ENCODE measurements at places on chromosomes 12 and 14.

DNA sequence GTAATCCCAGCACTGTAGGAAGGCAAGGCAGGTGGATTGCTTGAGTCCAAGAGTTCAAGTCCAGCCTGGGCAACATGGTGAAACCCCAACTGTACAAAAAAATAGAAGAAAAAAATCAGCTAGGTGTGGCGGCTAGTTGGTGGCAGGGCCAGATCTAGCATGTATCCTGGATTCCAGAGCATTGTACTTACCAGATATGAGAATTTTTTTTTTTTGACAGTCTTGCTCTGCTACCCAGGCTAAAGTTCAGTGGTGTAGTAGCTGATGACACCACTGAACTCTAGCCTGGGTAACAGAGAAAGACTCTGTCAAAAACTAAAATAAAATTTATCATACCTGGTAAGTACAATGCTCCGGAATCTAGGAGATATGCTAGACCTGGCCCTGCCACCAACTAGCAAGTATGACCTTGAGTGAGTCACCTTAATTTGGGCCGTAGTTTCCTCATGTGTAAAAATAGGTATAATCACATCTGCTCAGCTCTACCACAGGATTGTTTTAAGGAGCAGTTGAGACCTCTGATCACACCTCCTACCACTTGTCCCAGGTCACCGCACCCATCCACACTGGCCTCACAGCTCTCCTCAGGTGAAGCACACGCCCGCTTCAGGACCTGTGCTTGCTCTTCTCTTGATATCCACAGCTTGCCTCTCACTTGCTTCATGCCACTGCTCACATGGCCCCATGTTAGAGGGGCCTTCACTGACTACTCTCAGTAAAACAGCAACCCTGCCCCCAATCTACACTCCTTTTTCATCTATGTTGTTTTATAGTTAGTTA is 140.2 kb downstream of the STXBP6 start:
- DNase-seq, result peak; percentile 26

- no peak for DNase-seq
Observed at GRCh38 chr12:59194794-59195193, 274.5 kb upstream of the LRIG3 start.

DNA sequence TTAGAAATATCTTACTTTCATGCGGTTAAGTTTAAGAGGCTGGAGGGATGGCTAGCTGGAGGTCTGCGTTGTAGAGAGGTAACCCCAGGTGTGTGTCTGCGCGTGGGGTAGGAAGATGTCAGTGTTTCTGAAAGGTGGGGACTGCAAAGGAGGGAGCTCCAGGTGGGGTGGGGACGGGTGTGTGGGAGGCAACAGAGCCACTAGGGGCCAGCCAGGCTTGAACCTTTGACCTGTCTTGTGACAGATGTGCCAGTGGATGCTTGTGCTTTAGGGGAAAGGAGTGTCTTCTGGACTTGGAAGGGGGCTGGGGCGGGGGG is 841 bp downstream of the GLI1 start:
- DNase-seq, result no peak

- DNase-seq, result no peak
Observed at GRCh38 chr12:1929985-1930802, 11.7 kb upstream of the CACNA2D4 start.

GRCh38 chr12:124675881-124676713 is 108.7 kb upstream of the NCOR2 start:
- peak; percentile 65 for DNase-seq

DNA sequence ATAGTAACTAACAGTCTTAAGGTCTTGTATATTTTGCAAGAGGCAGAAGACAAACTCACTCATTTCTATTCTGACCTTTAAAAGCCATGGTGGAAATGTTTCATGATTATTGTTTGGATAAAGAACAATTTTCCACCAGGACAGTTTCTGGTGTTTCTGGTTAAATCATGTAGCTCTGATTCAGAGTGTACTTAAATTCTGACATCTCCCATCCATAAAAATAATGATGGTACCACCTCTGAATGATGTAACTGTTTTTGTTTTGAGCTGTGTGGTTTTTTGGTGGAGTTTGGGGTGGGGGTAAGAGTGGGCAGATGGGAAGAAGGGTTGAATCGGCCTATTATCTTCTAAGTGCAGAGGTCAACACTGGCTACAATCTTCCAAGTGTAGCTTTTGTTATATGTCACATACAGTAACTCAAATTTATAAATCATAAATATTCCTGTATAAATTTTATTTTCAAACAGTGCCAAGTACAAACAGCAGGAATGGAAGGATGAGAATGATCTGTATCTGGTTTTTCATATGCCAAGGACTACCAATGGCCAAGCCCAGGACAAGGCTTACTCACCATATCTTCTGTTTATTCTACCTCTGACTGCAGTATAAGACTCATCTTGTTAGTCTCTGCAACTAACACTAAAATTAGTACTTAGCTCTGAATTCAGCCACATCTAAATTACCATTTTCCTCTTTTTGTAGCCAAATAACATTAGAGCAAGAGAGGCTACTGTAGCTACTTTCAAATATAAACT is 108.7 kb downstream of the BCAT1 start:
- no peak for DNase-seq

DNA sequence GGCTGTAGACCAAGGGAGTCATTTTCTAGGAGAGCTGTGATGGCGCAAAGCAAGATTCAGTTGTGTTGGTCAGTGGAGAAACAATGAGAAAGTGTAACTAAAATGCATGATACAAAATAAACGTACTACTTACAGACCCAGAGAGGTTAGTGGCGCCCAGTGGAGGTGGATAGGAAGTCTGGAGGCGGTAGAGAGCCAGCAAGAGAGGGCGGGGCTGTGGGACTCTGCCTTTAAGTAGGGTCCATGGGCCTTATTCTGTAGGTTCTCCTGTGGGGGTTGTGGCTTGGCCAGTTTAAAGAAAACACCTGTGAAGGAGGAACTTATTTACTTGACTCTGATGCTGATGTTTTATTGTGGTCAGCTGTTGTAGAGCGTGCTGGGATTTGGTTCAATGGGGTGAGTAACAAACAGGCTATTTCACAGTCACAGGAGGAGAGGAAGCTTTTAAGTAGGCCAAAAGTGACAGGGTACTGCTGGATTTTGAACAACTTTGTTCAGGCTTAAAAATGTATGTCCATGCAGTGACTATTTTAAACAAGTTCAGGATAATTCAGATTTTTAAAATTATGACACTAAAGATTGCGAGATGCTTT is 1097.7 kb downstream of the TMTC2 start:
- DNase-seq, result no peak

GRCh38 chr14:54901380-54902142 is 1.1 kb downstream of the GCH1 start:
- no peak for DNase-seq

DNA sequence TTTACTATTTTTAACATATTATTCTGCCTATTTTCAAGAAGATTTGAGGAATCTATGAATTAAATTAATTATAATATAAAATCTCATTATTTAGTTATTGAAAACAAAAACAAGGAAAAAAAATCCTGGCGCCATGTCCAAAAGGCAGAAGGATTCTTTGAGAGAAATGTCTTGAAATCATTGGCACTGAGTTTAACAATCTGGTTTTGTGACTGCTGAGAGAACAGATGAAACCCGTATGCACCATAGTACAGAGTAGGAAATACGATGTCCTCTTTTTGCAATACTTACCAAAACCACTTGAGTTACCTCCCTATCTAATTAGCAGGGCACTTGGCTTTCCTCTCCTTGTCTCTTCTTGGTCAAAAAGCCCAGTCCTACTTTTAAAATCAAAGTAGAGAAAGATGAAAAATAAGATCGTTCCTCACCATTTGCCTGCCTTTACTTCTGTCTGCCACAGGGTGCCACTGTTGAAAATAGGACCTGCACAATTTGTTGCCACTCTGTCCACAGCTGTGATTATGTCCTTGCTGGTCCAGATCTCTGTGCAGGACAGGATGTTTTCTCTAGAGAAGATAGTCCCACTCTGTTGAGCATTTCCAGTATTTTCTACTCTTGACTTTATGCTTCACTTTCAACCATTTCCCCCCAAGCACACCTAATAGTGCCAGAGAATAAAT is 179.7 kb downstream of the PDZRN4 start:
- peak; percentile 2 for DNase-seq

DNA sequence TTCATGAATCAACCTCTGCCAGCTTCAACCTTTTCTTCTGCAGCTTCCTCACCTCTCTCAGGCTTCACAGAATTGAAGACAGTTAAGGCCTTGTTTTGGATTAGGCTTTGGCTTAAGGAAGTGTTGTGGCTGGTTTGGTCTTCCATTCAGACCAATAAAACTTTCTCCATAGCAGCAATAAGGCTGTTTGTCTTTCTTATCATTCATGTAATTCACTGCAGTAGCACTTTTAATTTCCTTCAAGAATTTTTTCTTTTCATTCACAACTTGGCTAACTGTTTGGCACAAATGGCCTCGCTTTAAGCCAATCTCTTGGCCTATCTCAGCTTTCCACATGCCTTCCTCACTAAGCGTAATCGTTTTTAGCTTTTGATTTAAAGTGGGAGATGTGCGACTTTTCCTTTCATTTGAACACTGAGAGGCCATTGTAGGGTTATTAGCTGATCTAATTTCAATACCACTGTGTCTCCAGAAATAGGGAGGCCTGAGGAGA is 229.5 kb downstream of the IPO8 start:
- no peak for DNase-seq

GRCh38 chr14:32033543-32033942 is 43.6 kb upstream of the ARHGAP5 start:
- no peak for DNase-seq

- DNase-seq, result no peak
Observed at GRCh38 chr12:3355378-3355900, 135.6 kb upstream of the PRMT8 start.

GRCh38 chr14:22748206-22748605 is 18.3 kb upstream of the OXA1L start:
- DNase-seq, result no peak

- DNase-seq, result peak; percentile 17
Observed at GRCh38 chr12:114166362-114166761, 200.2 kb upstream of the RBM19 start.

DNA sequence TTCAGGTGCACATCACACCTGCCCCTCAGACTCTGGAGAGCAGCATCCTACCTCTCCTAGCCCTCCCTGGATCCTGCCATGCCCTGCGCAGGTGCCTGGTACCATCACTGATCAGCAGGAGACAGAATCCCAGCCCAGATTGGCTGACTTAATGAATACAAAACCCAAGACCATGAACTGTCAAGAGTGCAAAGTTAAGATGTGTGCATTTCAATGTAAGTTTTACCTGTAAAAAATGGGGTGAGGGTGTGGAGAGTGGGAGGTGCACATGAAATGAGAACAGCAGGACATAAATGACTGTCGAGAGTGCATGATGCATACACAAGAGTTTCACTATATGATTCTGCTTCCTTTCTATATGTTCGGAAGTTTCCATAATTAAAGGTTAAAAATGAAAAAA is 57.9 kb upstream of the GPR68 start:
- no peak for DNase-seq

DNA sequence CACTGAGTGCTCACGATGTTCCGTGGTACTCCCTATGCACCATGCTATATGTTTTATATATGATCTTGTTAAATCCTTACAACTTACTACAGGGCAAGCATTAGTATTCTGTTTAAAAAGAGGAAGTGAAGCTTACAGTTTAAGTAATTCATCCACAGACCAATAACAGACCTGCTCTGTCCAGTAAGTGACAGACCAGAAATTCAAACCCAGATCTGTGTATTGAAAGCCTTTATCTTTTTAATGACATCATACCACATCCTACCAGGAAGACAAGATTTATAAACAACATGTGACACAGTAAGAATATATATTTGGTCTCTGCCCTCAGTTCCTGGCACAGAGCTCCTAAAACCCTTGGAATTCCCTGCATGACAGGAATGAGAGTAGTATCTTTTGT is 206.5 kb downstream of the STXBP6 start:
- no peak for DNase-seq

DNA sequence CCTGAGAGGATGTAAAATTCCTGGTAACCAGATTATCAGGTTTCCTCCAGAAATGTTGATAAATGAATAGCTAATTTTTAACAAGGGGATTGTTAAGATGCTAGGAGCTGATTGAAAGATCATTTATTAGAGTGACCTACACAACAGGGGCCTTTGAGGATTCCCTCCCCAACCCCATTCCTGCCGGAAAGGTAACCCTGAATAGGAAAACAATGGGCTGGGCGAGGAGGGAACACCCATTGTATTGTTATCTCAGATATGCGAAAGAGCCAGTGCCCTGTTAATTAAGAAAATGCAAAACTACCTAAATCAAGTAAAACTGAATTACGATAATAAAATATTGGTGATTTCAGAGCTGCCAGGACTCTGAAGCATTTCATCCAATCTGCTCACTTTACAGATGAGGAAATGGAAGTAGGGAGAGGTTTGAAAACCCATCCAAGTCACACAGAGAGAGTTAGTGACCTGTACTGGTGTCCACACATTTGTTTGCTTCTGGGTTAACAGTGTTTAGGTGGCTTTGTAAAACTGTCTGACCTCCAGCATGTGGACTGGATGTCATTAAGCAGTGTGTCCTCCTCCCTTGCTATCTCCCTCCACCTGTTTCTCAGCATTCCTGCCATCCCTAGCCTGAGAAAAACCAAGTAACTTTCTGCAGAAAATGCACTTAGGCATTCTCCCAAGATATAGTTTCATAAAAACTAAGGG is 214.8 kb downstream of the TTC6 start:
- no peak for DNase-seq

- no peak for DNase-seq
Observed at GRCh38 chr14:55626131-55626530, 46.1 kb downstream of the KTN1 start.

GRCh38 chr12:65407388-65408149 is 129.1 kb downstream of the MSRB3 start:
- no peak for DNase-seq

GRCh38 chr12:54251667-54252284 is 28.1 kb downstream of the CBX5 start:
- DNase-seq, result peak; percentile 55

GRCh38 chr12:94641283-94641682 is 9.1 kb downstream of the TMCC3 start:
- peak; percentile 80 for DNase-seq

DNA sequence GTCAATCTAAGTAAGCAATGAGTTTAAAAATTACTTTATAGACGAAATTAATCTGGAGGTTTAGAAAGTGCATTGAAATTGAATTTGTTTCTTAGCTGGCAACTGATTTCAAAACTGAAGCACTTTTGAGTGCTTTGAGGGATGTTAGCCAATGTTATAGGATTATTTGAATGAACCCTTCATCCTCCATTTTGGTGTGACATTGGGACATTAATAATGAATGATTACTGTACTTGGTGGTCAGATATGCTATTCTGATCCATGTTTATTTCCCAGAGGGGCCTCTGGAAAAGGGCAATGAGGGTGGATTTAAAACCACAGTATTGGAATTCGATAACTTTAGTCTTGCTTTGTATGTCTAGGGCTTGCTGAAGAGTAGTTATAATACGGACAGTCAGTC is 183.2 kb downstream of the AKAP6 start:
- no peak for DNase-seq

- no peak for DNase-seq
Observed at GRCh38 chr12:78269620-78270019, 438.9 kb downstream of the NAV3 start.
